ENCODE measurements at places on chromosomes 7 and 10. TPM values are rescaled to one million over a fixed set of nuclear protein-coding genes. Genes with fewer than 3 reads are reported as not detected.

DNA sequence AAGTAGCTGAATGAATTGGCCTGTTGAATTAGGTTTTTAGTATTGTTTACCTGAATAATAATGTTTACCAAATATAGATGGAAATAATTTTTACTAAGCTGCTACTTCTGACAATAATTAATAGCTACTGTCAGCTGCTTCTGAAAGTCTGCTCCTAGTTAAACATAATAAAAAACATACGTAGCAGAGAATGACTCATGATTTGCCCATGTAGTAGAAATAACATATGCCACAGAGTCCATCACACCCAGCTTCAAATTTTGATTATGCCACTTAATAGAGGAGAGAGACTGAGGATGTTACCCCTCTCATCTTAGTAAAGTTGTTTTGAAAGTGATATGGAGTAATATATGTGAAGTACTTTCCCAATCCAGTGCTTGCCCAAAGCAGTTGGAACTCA lies 57.6 kb upstream of the MDFIC start:
- DNase-seq = no peak

DNA sequence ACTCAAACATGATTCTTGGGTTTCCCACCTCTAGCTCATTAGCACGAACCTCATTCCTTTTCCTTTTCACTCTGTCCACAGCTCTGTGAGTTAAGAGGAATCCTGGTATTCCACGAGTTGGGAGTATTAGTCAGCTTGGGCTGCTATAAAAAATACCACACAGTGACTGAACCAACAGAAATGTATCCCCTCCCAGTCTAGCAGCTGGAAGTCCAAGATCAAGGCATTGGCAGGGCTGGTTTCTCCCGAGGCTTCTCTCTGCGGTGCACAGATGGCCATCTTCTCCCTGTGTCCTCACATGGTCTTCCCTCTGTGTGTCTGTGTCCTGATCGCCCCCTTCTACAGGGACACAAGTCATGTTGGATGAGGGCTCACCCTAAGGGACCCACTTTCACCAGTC lies 261.6 kb downstream of the TNS3 start:
- DNase-seq = no peak

The INHBA gene
- total RNA-seq = 1.5 TPM

The THSD7A gene
- 1.0 TPM for total RNA-seq

- DNase-seq = peak; percentile 82
Measured at GRCh38 chr7:76515999-76516443, 5.7 kb downstream of the UPK3B start.

- DNase-seq = no peak
Measured at GRCh38 chr7:158856883-158857668, 718 bp downstream of the DYNC2I1 start.

DNA sequence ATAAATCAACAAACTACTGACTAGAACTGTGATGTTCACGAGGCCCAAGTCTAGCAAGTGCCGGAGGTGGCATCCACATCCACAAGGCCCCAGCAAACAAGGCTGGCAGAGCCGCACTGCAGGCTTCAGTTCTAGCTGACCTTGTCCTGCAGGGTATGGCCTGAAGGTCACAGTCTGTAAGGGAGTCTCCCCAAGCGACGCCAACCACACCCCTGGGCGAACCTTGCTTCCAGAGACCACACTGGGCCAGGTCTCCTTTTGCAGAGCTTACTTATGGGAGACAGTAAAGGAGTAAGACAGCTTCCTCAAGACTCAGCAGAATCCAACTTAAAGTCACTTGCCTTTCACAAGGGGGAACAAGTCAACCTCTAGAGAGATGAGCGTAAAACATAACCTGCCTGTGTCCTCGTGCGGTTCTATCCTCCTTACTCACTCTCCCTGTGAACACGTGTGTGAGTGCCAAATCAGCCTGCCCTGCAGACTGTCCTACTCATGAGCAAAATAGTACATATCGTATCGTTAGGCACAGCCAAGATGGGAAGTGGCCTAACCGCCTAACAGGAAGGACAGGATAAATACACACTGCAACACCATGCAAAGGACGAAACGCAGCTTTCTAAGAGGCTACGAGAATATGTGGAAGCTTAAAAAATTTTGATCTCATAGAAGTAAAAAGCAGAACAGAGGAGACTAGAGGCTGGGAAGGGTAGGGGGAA lies 22.7 kb downstream of the FAM53B start:
- DNase-seq = peak; percentile 71

DNA sequence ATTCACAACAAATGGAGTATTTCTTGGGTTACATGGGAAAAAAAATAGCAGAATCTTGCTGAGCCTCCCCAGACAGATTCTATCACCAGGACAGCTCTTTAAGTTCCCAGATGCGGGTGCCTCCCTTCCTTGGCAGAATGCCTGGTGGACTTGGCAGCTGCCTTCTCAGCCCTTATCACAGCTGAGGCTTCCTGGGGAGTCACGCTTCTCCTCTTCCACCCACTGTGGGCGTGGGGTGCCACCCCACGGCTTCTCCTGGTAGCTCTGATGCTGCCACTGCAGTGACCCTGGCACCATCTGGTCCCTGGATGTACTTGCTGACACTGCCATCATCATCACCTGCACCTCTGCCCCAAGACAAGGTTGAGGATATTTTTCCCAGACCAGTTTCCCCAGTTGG lies 16.2 kb upstream of the NME8 start:
- peak; percentile 76 for DNase-seq
